Kidney (tissue), 22 donors: ENCODE measurements at places on chromosomes 11 and 22.

GRCh38 chr11:125975634-125976033, 29.8 kb downstream of the VSIG10L2 start:
- DNase-seq: no peak

- DNase-seq: no peak
These were observed 137.6 kb downstream of the MAML2 start for GRCh38 chr11:96205460-96205809.

DNA sequence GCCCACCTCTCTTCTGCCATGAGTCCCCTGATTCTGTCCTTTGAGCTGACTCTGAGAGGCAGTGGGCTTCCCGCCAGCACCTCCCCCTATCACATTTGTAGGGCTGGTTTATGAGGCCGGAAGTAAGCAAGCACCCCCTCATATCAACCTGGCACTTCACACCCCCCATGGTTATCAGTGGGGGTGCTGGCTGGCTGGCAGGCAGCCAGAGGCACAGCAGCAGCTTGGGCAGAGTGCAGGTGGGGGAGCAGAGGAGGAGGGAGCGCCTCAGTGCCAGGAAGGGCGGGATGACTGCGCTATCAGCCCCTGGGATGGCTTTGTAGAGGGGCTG, 22.9 kb upstream of the CHRM4 start:
- no peak for DNase-seq

DNA sequence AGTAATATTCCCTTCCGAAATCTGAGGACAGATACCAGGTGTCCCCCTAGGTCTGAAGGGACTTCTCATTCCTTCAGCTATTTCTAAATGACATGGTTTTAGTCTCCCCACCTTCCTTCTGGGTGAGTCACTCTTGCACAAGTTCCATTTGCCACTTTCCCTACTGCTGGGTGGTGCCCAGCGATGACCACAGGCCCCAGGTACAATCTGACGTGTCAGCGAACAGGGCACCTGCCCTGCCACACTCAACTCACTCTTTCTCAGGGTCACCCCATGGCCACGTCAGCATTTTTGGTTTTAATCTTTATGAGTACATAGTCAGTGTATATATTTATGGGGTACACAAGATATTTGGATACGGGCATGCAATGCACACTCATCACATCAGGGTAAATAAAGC, 17.2 kb downstream of the POU2AF1 start:
- DNase-seq: no peak

- peak; percentile 7 for DNase-seq
These were observed 57.9 kb downstream of the CD82 start for GRCh38 chr11:44623341-44623730.

DNA sequence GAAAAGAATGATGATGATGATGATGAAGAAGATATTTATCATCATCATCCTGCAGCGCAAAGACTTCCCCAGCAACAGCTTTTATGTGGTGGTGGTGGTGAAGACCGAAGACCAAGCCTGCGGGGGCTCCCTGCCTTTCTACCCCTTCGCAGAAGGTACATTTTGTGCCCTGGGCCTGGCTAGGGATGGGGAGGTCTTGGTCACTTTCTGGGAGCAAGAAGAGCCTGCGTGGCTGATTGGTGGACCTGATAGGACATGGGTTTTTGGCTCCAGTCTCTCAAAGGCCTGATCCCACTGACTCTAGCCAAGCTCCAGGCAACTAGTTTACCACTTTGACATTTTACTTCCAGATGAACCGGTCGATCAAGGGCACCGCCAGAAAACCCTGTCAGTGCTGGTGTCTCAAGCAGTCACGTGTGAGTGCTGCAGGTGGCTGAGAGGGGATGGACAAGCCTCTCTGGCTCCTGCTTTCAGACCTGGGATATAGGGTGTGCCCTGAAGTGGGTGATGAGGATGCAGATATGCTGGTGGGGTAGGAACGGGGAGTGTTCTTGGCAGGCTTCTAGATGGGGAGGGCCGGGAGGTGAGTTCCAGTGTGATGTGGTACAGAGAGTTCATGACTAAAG, 5.3 kb downstream of the SIDT2 start:
- peak; percentile 26 for DNase-seq

DNA sequence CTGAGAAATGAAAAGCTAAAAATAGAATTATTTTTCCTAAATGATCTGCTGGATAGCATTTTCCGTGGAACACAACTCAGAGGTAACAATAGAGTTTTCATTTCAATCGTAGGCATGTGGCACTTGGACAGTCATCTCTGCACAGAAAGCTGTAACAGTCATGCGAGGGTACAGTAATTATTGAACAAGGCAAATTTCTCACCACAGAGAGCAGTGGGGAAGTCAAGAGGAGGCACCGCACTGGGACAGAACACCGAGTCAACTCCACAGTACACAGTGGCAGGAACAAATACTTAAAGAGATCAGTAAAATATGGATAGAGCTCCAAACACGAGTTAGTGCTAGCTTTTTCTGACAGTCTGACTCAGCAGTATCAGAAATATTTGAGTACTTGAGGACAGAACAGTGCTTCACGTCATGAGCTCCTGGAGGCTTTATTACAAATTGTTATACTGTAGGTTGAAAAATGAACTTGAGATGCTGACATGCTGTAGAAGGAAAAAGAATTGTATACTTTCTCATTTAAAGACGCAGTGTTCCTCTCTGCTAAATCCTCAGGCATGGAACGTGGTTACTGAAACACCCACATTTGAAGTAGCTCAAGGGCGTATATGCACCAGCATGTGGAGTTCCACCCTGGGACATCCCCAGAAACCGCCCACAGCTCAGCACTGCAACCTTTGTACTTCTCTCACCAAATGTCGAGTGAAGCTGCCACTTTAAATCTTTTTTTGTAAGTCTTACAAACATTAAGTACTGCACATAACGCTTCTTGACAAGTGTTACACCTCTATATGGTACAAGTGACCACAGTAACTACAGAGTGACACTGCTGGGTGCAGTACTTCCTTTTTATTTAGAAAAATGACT, 27.4 kb upstream of the YPEL1 start:
- no peak for DNase-seq

- DNase-seq: no peak
These were observed 1260.3 kb downstream of the BRD1 start for GRCh38 chr22:48567213-48567975.

- DNase-seq: no peak
These were observed 58.9 kb downstream of the FBXO7 start for GRCh38 chr22:32533265-32534111.

- no peak for DNase-seq
These were observed 1489.2 kb downstream of the TBC1D22A start for GRCh38 chr22:48251629-48252028.

- DNase-seq: no peak
These were observed 28.5 kb downstream of the P4HA3 start for GRCh38 chr11:74282914-74283371.

- DNase-seq: no peak
These were observed 13.5 kb downstream of the ACO2 start for GRCh38 chr22:41482319-41482935.

DNA sequence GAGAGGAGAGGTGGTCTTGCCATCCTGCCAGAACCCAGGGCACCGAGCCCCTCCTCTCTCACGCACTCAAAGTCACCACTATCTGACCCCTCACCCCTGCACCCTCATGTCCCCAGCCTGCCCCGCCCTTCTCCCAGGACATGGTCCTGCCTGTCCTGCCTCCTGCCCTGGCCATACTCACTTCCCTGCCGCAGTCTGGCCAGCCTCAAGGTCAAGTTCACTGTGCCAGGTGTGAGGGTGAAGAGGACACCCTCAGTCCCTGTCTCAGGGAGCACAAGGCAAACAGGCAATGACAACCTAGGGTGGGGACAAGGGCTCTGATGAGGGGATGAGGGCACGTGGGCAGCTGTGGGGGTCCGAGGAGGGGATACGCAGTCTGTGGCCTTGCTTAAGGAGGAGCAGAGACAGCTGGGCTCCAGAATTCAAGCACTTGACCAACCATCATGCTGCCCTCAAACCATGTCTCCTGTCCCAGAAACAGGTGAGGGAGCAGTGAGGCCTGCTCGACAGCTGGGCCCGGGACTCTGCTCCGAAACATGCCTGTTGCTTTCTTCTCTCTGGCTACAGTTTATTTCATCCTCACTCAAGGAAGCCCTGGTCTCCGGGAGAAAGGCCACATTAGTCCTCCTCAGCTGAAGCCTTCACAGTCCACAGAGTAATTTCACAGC, 36.6 kb downstream of the PDGFB start:
- peak; percentile 18 for DNase-seq

- DNase-seq: no peak
These were observed 68.0 kb upstream of the TCF20 start for GRCh38 chr22:42338479-42338878.

DNA sequence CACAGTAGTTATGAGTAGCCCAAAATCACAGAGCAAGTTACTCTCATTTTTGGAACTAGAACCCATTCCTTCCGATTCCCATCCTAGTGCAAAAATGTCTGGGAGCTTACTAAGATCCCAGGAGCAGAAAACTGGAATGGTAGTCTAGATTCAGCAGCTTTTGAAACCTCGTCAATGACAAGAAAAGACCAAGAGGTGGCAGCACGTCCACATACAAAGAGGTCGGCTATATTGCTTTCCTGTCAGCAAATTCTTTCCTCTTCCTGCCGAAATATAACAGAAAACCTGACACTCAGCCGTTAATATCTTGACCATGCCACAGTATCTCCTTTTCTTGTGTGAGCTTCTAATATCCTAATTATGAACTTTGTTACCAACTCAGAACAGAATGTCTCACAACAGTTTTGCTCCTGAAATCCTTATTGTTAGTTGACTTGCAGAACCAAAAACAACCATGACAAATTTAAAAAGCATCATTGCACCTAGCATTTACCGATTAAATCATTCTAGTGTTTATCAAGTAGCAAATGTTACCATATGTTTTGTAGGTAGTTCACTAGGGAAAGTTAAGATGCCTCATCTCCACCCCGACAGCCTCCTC, 92.8 kb upstream of the OR9G4 start:
- DNase-seq: no peak

GRCh38 chr22:46774253-46774979, 12.0 kb downstream of the TBC1D22A start:
- DNase-seq: peak; percentile 66

- DNase-seq: peak; percentile 94
These were observed 48.5 kb upstream of the PRDM11 start for GRCh38 chr11:45097721-45098493.

DNA sequence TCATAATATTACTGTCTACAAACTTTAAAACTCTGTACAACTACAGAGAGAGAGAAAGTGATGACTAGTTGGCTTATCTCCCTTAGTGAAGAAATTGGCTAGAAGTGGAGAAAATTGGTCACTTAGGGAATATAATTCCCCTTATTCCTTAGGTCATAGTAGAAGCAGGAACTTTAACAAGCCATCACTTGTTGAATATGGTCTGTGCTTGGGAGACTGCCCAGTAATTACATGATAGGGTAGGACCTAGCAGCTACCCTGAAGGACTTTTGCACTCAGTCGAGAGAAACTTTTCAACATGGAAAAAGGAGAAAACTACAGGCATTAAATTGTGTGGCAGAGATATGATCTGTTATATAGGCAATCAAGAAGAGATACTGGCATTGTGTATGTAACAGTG, 576.5 kb upstream of the CCDC90B start:
- no peak for DNase-seq

DNA sequence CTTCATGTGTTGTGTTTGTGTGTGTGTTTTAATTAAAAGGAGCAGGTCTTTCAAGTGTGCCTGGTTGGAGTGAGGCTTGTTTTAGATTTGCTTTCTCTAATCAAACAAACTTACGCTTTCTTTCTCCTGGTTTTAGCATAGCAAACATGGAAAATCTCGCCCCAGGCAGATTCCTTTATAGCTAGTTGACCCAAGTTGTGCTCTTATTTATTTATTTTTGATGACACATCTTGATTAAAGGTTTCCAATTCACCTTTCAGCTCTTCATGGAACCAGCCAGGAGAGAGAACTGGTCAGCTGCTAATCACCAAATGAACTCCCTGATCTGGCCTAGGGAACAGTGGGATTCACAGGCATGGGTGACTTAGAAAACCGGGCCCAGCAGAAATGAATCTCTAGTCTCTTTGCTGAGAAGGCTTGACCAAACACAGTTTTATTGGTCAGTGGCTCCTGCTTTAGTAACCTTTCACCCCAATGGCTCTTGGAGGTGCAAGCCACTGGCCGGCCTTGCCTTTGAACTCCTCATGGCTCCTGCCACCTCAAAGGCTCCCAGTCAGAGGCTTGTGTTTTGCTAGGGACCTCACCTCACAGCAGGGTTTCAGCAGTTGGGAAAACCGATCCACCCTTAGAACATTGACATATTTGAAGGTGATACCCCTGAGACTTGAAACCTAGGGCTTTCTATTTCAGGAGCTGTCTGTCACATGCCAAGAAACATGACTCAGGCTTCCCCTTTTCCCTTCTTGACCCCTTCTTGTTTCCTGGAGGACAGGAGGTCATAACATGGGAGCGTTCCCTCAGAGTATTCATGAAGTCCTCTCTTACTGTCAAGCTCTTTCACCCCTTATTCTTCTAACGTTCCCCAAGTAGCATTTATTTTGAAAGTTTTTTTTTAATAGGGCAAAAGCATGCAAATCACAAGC, 48.8 kb downstream of the EXT2 start:
- DNase-seq: no peak

GRCh38 chr11:2437516-2437915, 6.8 kb downstream of the TRPM5 start:
- no peak for DNase-seq

DNA sequence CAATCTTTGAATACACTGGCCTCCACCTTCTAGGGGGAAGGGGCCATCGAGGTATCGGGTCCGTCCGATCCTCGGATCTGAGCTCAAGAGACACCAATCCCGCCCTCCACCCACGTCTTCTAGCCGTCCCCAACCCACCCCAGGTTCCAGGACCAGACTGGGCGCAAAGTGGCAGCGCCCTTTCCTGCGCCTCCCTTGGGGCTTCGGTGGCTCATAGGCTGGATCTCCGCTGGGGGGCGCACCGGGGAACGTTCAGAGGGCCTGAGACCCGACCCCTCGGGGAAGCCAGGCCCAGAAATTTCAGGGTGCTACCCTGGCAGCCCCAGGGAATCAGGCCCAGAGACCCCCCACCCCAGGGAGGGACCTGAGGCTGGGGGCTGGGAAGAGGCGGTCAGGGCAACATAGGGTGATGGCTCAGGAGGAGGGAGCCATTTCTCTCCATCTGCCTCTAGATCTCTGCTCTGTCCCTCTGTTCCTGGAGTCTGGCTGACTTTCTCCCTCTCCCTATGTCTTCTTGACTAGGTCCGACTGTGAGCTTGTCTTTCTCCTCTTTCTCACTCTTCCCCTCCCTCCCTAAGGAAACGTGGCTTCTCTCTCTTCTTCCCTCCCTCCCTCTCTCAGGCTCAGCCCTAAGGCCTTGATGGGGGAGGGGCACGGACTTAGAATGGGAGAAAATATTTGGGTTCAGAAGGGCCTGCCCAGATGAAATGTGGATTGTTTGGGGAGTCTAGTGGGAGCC, 1.1 kb downstream of the CREB3L1 start:
- DNase-seq: peak; percentile 51

GRCh38 chr11:28808771-28809170, 700.6 kb downstream of the METTL15 start:
- DNase-seq: no peak

GRCh38 chr22:46007003-46007847, 30.3 kb upstream of the WNT7B start:
- peak; percentile 35 for DNase-seq
